Thyroid gland (tissue), 4 donors: ENCODE measurements at places on chromosomes 2 and 18. TPM values are rescaled to one million over a fixed set of nuclear protein-coding genes. Genes with fewer than 3 reads are reported as not detected.

Gene GPR45
- total RNA-seq = not detected

Gene PJVK
- total RNA-seq = 3.0 TPM

Gene NAGK
- 55.1 TPM for total RNA-seq

Gene CNDP2
- 437 TPM for total RNA-seq

Gene SALL3
- total RNA-seq = 0.11 TPM

Gene RNF152
- total RNA-seq = 21.4 TPM

Gene PROM2
- total RNA-seq = 22.6 TPM

Gene TMEM17
- total RNA-seq = 5.8 TPM

Gene IL36B
- total RNA-seq = not detected

Gene EMILIN1
- 23.2 TPM for total RNA-seq

Gene GRHL1
- 7.9 TPM for total RNA-seq

Gene TRABD2A
- not detected for total RNA-seq

Gene PID1
- 14.5 TPM for total RNA-seq

Gene HOXD11
- not detected for total RNA-seq

Gene UGT1A5
- total RNA-seq = 2.9 TPM

Gene ATG4B
- 58.5 TPM for total RNA-seq

Gene NT5C1B
- not detected for total RNA-seq

Gene MAB21L4
- total RNA-seq = not detected

Gene FSHR
- 0.13 TPM for total RNA-seq
